ENCODE measurements at places on chromosomes 12 and 14.
A peak's percentile ranks its signal among the peaks of the same experiment; 100 is the strongest.

- no peak for DNase-seq
These were observed 17.7 kb upstream of the ANAPC7 start for GRCh38 chr12:110421159-110421661.

DNA sequence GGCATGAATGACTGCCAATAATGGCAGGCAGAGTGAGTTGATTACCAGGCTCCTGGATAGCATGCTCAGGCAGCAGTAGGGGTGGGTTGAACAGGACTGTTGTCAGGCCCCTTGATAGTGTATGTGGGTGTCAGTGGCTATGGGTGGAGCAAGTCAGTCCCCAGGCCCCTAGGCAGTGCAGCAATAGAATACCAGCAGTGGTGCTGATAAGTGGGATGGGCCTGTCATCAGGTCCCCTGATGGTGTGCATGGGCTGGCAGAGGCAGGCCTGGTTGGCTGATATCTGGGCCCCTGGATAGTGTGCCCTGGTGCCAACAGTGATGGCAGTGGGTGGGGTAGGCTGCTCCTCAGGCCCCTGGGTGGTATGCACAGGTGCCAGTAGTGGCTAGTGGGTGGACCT, 32.4 kb downstream of the SMCO2 start:
- no peak for DNase-seq

GRCh38 chr14:43145361-43145760, 1361.7 kb downstream of the FSCB start:
- no peak for DNase-seq

DNA sequence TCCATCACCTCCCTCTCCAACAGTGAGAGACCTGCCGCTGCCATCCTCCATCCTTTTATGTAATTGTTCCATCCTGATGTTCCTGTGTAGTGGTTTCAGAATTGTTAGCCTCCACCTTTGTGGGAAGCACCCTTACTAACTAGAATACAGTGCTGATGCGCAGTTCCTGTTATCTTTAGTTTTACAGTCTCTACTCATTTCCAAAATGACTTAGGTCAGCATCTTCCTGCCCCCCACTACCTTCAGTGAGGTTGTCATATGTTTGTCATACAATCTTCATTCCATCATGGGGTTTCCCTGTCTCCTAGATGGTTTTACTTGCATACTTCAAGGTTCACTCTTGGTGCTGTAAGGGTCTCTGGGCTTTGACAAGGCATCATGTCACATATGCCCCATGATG, 69.8 kb downstream of the EML1 start:
- no peak for DNase-seq

DNA sequence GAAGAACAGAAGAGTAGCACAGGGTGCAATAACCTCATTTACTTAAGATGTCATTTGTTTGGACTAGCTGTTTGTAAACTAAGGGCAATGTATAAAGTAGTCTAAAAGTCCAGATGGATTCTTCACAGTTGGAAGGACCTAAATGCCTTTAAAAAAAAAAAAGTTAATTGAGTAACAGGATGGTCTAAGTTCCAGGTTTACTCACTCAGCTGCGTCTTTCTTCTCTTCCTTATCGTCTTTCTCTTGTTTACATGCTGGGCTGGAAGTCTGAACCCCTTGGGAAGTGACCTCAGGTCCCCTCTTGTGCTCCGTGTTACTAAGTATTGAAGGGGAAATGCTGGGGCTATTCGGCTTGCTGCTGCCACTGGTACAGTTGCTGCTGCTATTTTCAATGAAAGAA, 82.5 kb downstream of the SH2B3 start:
- DNase-seq, result no peak

DNA sequence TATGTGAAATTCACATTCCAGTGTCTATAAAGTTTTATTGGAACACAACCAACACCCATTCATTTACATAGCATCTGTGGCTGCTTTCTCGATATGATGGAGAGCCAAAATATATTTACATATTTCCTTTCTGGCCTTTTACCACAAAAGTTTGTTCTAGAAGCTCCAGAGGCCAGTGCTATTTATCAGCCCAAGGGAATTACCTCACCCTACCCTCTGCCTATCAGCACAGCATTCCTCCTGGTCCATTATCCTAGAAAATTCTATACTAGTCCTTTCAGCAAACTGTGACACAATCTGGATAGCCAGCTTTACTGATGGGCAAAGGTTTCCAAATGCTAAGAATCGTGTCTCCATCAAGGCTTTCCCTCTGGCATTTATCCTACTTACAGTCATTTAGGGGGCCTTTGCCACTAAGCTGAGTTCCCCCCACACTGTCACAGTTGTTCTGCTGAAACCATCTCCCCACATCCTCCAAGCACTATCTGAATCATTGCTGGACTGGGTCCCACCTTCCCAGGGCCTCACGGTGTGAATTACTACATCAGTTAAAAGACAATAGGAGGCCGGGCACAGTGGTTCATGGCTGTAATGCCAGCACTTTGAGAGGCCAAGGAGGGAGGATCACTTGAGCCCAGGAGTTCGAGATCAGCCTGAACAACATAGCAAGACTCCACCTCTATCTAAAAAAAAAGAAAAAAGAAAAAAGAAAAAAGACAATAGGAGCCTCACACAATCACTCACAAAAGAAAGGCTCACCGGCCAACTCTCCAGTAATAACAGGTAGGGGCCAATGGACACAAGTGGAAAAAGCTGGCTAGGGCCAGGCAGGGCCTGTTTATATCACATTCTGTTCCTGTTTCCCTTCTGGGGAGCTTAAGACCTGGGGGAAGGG, 12.1 kb downstream of the SYNE3 start:
- no peak for DNase-seq

DNA sequence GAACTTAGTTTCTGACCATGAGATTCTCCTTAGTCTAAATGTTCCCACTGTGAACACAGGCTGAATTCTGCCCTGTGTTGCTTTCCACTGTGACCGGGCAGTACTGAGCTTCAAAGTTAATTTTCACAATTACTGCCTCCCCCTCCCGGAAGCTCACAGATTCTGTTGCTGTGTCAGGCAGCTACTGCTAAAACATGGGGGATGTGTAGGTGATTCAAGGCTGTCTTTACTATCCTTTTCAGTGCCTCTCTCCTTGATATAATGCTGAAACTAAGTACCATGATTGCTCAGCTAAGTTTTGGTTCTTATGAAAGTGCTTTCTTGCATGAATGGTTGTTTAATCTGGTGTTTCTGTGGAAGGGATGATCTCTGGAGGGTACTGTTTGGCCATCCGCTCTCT, 428.3 kb upstream of the NOVA1 start:
- no peak for DNase-seq

- DNase-seq, result peak; percentile 74
These were observed 363 bp upstream of the CSAD start for GRCh38 chr12:53180931-53181645.

- no peak for DNase-seq
These were observed 16.5 kb downstream of the HEBP1 start for GRCh38 chr12:12983420-12984035.

GRCh38 chr12:92995258-92995903, 66.3 kb upstream of the EEA1 start:
- no peak for DNase-seq

- DNase-seq, result no peak
These were observed 40.0 kb downstream of the FGD6 start for GRCh38 chr12:95177201-95177768.

DNA sequence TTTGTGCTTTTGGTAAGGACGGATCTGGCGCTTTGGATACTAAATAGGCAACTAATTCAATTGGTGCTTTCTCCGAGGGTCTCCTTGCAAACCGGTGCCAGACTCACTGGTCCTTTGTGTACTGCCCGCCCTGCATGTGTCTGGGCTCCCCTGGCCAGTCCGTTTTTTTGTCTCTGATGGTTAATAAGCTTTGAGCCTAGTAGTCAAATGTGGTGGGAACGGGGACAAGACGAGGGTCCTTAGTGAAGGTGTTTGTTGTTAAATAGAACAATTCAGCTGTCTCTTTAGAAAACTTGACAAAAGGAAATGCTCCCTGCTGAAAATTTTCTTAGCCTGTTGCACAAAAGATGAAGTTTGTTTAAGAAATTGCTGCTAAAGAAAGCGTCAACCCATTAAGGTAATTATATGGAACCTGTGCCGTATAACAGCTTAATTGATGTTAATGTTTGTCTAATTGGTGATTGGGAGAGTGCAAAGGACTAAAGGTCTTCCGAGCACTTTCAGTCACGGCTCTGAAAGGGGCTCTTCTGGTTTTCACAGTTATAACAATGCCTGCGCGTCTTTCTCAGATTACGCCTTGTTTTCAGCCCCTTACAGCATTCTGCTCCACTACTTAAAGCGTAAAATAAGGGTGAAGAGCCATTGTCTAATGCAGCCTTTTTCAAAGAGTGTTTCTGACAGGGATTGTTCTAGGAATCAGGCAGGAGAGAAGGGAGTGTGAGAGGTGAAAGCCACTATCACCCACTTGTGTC, 537.4 kb downstream of the PRKD1 start:
- DNase-seq, result no peak

GRCh38 chr14:104573930-104574329, 5.6 kb upstream of the C14orf180 start:
- DNase-seq, result no peak

DNA sequence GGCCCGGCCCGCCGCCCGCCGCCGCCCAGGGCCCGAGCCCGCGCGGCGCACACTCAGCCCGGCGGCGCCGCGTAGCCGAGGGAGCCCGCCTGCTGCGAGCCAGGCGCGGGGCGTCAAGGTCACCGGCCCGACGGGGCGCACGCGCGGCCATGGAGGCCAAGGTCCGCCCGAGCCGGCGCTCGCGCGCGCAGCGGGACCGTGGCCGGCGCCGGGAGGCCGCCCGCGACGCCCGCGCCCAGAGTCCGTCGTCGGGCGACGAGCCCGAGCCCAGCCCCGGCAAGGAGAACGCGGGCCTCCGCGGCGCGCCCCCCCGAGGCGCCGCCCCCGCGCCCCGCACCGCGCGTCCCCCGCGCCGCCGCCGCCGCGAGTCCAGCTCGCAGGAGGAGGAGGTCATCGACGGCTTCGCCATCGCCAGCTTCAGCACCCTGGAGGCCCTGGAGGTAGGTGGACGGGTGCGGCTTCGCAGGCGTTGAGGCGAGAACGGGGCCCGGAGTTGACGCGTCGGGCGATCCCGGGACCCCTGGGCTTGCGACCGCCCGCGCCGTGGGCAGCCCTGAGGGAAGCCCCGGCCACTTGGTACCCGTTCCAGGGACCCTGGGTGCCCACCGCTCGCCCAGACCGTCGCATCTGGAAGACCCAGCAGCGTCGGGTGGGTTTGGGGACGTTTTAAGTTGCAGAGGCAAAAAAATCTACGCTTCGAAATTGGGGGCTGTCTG, 629 bp downstream of the FBRSL1 start:
- DNase-seq, result no peak

GRCh38 chr12:60180298-60180697, 584.5 kb downstream of the SLC16A7 start:
- DNase-seq, result no peak

DNA sequence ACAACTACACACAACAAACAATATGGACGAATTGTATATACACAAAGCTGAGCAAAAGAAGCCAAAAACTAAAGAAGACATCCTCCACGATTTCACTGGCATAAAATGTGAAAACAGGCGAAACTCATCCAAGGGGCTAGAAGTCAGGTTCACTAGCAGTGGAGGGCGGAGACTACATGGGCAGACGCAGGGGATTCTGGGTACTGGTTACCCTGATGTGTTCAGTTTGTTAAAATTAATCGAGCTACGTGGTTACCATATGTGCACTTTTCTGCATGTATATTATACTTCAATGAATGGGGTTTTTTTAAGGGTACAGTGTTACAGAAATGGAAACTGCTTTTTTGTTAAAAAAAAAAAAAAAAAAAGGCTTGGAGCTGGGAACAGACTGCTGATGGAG, 12.3 kb downstream of the KDM2B start:
- no peak for DNase-seq

- DNase-seq, result no peak
These were observed 78.9 kb downstream of the AEBP2 start for GRCh38 chr12:19518209-19518608.

DNA sequence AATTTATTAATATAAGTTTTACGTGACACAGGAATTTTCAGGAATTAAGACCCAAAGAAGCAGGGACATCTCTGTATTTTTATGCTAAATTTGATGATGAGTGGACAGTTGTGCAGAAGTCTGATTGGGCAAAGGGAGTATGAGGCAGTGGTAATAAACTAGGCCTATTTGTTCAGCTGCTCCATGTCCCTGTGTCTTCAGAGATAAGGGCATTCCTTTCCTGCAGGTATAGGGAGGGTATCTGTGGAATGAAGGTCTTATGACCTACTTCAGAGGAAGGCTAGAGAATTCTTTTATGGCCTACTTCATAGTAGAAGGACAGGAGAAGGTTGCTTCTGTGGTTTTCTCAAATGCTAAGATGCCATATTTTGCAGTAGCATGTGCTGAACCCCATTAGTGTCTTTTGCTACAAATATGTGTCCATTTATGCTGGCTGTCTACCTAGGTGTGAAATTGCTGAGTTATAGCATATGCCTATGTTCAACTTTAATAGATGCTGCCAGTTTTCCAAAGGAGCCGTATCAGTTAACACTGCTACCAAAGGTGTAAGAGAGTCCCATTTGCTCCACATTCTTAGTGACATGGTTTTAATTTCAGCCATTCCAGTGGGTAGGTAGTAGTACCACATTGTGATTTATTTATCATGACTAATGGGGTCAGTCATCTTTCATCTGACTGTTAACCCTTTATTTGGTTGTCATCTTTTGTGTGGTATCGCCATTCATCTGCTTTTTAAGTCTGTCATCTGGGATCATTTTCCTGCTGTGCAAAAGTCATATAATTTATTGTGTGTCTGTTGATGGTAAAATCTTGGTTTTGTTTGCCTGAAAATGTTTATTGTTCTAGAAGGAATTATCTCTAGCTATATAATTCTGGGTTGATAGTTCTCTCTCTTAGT, 410.7 kb upstream of the RGS6 start:
- DNase-seq, result no peak

DNA sequence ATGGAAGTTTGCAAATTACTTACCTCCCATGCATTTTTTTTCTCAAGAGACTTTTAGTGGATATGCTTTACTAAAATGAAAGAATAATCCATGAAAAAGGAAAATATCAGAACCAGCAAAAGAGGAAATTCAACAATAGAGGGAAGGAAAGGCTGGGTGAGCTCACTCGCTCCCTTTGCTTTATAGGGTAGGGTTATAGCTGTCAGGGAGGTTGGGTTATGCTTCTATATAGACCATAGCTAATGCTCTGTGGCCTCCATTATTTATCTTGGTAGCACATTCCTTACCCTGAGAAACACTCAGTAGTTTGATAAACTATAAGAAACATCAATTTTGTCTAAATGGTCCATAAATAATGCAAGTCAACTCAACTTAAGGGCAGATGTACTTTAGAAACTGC, 215.9 kb upstream of the FAR2 start:
- DNase-seq, result no peak

GRCh38 chr12:40511341-40511740, 180.9 kb upstream of the CNTN1 start:
- no peak for DNase-seq

DNA sequence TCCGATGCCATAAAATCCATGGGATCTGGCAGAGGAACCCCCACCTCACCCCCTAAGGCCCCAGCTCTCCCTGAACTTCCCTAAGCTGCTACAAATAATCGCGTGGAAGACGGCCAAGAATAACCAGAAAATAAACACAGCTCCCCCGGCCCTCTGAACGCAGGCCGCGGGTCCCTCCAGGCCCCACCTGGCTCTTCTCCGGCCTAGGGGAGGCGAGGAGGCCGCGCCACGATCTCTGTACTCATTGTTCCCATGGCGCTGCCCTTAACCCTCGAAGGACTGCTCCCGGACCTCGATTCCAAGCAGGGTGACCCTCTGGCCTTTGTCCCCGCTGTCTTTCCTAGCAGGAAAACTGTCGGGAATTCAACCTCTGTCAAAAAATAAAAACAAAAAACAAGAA, 33.9 kb upstream of the TBX5 start:
- DNase-seq, result no peak

GRCh38 chr14:99131632-99132271, 140.2 kb downstream of the BCL11B start:
- DNase-seq, result no peak
